ENCODE measurements at places on chromosomes 1 and 21.
A peak's percentile ranks its signal among the peaks of the same experiment; 100 is the strongest.

GRCh38 chr21:29987762-29988161 is 48.0 kb upstream of the GRIK1 start:
- DNase-seq, result no peak

- DNase-seq, result no peak
Observed at GRCh38 chr1:16134066-16134801, 21.6 kb downstream of the EPHA2 start.

GRCh38 chr1:221543529-221544120 is 198.3 kb downstream of the DUSP10 start:
- DNase-seq, result no peak

- no peak for DNase-seq
Observed at GRCh38 chr1:175702079-175702795, 41.2 kb downstream of the TNR start.

DNA sequence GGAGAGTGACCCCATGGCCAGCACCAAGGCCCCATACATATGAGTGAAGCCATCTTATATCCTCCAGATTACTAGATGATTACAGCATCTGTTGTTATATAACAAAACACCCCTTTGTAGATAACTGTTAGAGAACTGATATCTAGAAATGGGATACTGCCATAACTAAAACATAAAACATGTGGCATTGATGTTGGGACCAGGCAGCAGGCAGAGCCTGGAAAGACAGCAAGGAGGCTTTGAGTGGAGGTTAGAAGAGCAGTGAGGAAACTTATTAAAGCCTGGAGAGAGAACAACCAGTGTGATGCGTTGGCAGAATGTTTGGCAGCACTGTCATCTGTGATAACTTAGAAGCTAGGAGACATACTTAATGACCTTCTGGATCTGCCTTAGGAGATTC is 5.5 kb upstream of the ZMYM6 start:
- no peak for DNase-seq

- DNase-seq, result no peak
Observed at GRCh38 chr1:228341450-228341813, 65.2 kb downstream of the TRIM11 start.

GRCh38 chr1:90579212-90579802 is 137.8 kb downstream of the BARHL2 start:
- no peak for DNase-seq

- no peak for DNase-seq
Observed at GRCh38 chr1:99361406-99361805, 97.1 kb downstream of the PLPPR4 start.

DNA sequence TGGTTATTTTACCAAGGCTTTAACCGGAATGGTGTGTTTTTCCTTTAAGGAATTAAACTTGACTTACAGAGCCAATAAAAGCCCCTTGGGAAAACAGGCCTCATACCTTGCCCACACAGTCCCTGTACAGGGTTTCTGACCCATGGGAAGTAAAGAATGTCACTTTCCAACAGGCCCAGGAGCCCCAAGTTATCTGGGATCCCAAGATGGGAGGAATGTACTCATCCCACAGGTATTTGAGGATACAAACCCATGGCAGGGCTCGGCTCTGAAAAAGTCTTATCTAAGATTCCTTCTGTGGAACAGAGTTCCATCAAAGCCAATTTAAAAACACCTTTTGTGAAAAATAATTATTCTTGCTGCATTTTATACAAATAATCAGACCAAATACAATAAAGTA is 15.3 kb upstream of the COX20 start:
- DNase-seq, result no peak

GRCh38 chr1:243316366-243316989 is 60.6 kb downstream of the SDCCAG8 start:
- DNase-seq, result no peak

GRCh38 chr1:39538531-39539251 is 37.9 kb downstream of the PABPC4 start:
- no peak for DNase-seq

DNA sequence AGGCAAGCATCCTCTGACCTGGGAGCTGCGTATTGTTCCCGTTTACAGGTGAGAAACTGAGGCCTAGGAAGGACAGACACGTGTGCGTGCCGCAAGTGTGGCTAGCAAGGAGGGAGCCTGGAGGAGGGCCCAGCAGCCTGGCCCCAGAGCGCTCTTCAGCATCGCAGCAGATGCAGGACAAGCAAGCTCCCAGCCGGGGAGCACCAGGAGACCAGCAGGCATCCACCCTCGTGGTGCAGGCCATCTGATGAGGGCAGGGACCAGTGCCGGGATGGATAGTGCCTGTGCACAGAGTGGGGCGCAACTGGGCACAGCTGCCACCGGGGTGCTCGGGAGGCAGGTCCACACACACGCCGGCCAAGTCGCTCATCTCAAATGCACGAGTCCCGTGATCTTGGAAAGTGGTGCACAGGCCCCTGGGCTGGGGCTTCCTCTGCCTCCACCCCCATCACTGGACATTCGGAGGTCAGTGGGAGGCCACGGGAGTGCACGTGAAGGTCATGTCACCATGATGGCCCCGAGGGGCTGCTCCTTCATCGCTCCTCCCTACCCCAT is 55.1 kb downstream of the COL18A1 start:
- DNase-seq, result no peak

DNA sequence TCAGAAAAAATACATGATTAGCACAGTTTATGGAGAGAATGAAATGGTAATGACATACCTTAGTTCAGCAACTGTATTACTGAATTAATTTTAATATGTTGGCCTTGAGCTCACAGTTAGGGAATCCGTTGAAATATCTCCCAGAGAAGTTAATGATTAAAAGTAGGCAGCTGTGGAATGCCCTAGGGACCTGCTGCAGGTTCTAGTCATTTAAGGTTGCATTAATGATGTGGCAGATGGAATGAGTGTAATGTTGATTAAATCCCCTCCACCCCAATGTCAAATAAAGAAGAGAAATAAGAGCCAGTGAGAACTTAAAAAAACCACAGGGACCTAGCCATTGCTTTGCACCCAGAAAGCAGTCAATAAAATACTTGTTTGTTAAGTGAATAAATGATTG is 40.3 kb upstream of the TRIM45 start:
- no peak for DNase-seq

GRCh38 chr1:154663471-154664060 is 55.6 kb upstream of the ADAR start:
- no peak for DNase-seq

- DNase-seq, result no peak
Observed at GRCh38 chr1:21706151-21706835, 37.1 kb upstream of the RAP1GAP start.

DNA sequence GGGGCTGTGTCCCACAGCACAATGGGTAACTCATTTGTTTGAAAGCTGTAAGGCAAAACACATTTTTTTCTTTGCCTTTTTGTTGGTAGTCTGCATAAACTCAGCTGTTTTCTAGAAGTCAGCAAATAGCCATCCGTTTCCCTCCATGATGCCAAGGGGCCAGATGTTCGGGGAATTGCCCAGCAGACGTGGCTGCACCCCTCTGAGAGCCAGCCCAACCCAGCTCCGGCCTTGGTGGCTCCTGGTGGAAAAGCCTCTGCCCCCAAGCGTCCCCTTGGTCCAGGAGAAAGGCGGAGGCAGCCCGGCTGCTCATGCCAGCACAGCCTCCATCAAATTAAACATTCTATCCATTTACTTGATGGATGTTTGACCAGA is 58.4 kb upstream of the ADARB1 start:
- no peak for DNase-seq

GRCh38 chr1:2290595-2291510 is 62.7 kb downstream of the SKI start:
- peak; percentile 58 for DNase-seq

DNA sequence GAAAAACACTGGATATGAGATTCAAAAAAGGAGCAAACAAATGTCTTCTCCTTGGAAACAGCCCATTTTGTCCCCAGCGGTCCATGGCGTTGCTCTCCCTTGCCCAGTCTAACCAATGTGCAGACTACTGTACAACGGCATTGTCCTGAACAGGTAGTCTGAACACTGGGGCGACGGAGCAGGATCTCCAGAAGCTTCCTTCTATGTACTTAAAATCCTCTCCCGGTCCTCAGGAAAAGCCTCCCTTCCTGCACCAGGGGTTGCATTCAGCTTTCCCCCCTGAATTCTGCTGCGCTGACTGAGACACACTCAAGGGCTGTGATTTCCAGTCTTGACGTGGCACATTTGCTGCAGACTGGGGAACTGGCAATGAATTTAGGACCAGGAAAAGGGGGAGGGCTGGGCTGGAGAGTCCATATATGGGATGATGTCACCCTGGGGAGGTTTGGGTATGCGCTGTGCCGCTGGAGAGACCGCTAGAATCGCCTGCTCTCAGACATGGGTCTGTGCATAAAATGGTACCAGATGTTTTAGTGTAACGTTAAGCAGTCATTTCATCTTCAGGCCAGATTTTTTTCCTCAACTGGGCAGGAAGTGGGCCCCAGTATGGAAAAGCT is 275.9 kb upstream of the C1orf105 start:
- DNase-seq, result no peak

- no peak for DNase-seq
Observed at GRCh38 chr1:111275079-111275478, 15.6 kb upstream of the CHIA start.

- no peak for DNase-seq
Observed at GRCh38 chr1:201110138-201110537, 2.1 kb downstream of the CACNA1S start.

DNA sequence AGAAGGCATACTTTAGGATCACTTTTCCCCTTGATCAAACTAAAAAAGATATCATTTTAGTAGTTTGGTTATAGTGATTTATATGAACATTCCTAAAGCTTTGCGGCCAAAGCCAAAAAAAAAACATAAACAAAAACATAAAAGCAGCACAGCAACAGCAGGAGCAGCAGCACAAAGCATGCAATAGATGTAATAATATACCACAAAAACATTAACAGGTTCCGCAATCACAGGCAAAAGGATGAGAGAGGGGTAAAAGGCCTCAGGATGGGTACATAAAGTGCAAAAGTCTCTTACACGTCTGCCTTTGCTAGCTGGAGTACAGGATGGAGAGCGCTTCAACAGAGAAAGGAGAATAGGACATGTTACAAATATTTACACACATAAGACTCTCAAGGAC is 119.0 kb downstream of the COQ8A start:
- no peak for DNase-seq

- DNase-seq, result no peak
Observed at GRCh38 chr21:35127851-35128250, 78.7 kb upstream of the RUNX1 start.

GRCh38 chr1:10152709-10153284 is 57.6 kb upstream of the KIF1B start:
- DNase-seq, result peak; percentile 4

DNA sequence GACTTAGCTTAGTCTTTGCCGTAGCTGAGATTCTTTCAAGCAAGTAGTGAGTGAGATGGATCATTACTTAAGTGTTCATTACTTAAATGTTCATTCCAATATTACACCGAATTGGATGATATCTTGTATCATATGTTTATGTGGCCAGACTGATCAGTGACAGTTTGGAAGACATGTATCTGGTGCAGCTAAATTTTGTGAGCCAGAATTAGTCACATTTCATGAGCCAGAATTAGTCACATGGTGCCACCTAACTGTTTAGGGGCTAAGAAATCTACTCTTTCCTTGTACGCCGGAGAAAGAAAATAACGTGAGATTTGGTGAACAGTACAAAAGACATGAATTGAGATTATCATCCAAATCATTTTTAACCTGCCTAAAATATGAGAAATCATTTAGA is 355.6 kb downstream of the USP25 start:
- no peak for DNase-seq

- DNase-seq, result no peak
Observed at GRCh38 chr1:209030454-209031167, 552.9 kb upstream of the CAMK1G start.

GRCh38 chr1:27339213-27339612 is 2.6 kb upstream of the SYTL1 start:
- no peak for DNase-seq

DNA sequence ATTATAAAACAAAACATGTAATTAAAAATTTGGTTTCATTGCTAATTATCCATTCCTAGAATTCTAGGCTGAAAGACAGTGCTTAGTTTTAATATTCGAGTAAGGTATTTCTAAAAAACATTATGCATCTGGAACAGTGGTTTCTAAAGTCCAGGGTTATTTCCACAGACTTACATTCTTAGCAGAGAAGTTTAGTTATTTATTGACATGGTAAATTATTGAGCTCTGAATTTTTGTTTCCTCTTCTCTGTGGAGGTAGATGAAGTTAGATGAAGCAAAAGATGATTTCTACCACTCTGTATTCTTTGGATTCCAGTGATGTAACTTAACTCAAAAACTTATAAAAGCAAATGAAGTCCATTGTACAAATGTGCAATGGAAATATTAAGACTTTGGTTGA is 709.4 kb downstream of the MRPL39 start:
- no peak for DNase-seq

- no peak for DNase-seq
Observed at GRCh38 chr1:73801912-73802429, 396.0 kb downstream of the LRRIQ3 start.

- no peak for DNase-seq
Observed at GRCh38 chr1:110089561-110090275, 19.2 kb upstream of the ALX3 start.

DNA sequence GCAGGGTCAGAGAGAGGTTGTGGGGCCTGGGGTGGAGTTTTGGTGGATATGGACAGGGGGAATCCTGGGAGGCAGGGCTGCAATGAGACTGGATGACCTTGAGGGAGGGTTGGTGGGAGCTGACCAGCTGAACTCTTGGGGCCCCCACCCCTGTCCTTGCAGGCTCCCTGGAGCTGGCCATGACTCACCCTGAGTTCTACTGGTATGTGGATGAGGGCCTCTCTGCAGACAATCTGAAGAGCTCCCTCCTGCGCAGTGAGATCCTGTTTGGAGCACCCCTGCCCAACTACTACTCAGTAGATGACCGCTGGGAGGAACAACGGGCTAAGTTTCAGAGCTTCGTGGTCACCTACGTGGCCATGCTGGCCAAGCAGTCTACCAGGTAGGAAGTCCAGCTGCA is 23.6 kb downstream of the DISP3 start:
- DNase-seq, result no peak

DNA sequence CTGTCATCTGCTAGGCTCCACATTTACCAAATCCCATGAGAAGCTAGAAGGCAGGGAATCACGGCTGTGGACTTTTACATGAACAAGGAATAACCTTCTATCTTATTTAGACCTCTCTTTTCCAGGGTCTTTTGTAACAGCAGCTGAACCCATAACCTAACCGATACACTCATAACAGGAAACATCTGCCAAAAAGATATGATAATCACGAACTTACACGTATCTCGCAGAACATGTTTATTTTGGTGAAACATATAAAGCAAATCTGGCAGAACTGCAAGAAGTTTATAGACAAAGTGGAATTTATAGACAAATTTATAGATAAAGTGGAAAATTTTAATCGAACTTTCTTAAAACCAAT is 20.4 kb downstream of the TINAGL1 start:
- no peak for DNase-seq

- DNase-seq, result no peak
Observed at GRCh38 chr21:45012662-45013259, 61.6 kb upstream of the ADARB1 start.

GRCh38 chr21:42527489-42528158 is 14.0 kb downstream of the SLC37A1 start:
- DNase-seq, result peak; percentile 81

DNA sequence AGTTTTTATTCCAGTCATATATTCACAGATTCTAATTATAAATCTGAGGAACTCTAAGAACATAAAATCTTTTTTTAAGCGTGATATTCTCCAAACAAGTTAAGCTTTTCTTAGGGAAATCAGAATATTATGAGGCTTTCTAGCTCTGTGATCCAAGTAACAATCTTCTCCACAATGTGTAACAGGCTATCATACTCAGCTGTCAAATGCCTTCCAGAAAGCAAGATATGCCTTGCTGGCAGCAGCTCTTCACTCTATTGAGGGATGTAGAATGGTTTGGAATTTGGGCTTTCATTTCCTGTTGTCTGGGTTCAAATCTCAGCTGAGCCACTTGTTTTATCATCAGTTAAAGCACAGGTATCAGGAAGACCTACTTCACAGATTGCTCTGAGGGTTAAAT is 446.5 kb downstream of the PTBP2 start:
- no peak for DNase-seq
